ENCODE measurements at places on chromosomes 12 and 14. TPM values are rescaled to one million over a fixed set of nuclear protein-coding genes. Genes with fewer than 3 reads are reported as not detected.

The MYL2 gene
- total RNA-seq = not detected

The BEGAIN gene
- total RNA-seq = not detected

The IFI27 gene
- total RNA-seq = 2,076 TPM

The GPRC5D gene
- not detected for total RNA-seq

The AVPR1A gene
- total RNA-seq = not detected

The ZC2HC1C gene
- 0.21 TPM for total RNA-seq

Measured in H4 (cell line).